ENCODE measurements at places on chromosomes 1 and 21.

DNA sequence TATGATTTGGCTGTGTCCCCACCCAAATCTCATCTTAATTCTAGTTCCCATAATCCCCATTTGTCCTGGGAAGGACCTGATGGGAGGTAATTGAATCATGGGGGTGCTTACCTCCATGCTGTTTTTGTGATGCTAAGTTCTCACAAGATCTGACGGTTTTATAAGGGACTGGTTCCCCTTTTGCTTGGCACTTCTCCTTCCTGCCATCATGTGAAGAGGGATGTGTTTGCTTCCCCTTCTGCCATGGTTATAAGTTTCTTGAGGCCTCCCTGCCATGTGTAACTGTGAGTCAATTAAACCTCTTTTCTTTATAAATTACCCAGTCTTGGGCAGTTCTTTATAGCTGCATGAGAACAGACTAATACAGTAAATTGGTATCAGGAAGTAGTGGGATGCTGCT is 114.1 kb downstream of the ZNF648 start:
- no peak for DNase-seq

DNA sequence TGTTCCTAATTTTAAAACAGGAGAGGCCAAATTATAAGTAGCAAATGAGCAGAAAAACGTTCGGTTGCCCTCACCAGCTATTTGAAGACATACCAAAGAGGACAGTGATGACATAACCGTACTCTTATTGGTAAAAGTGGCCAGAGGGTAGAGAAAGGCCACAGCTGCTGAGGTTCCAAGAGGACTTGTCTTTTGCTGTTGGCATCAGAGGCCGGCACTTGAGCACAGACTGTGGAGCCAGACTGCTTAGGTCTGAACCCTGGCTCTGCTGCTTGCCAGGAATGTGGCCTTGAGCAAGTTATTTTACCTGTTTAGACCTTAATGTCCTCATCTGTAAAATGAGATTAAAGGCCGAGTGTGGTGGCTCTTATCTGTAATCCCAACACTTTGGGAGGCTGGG is 14.9 kb downstream of the ETV3L start:
- DNase-seq, result no peak

- DNase-seq, result no peak
Measured at GRCh38 chr1:116478621-116479020, 92.2 kb downstream of the CD58 start.

DNA sequence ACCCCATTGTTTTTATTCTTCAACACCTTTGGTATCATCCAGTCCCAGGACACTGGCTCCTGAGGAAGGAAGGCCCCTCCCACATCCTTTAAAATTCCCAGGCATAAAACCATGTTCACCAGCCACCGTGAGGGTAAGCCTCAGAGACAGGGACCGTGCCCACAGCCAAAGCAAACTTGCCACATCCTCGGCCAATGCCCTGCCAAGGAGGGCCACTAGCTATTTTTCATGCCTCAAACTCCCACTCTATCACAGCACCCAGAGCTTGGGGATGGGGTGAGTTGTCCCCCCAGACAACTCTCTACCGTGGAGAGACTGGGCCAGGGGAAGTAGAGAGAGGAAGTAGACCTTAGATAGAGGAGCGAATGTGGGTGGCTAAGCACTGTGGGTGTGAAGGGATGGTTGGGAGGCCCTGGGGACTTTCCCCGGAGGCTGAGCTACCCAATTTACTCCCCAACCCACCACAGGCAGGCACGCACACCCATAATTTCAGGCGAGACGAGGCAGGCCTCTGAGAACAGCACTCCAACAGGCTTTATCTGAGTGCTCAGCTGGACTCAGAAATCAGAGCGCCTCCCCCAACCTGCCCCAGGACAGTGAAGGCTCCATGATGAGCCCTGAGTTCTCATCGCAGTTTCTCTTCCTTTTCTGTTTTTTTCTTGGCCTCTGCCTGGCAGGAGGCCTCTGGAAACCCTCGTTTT is 15.9 kb upstream of the BTG2 start:
- DNase-seq, result no peak

- DNase-seq, result no peak
Measured at GRCh38 chr1:22628698-22629444, 7.6 kb upstream of the C1QA start.

- DNase-seq, result no peak
Measured at GRCh38 chr1:193189442-193190095, 3.2 kb upstream of the B3GALT2 start.

DNA sequence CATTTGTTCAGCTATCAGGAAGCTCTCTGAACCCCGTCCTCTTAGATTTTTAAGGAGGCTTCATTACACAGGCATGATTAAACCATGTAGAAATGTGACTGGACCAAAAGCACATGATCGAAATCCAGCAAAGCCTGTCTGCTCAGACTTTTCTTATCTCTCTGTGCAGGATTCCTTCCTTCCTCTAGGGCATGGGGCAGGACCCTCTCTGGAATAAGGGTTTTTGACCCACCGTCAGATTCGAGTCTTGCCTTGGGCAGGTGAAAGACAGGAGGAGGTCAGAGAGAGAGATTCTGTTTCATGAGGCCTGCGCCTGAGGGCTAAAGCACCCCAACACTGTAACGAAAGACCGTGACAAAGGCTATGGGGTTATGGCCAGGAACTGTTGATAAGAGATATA is 136.8 kb downstream of the RHOU start:
- no peak for DNase-seq

DNA sequence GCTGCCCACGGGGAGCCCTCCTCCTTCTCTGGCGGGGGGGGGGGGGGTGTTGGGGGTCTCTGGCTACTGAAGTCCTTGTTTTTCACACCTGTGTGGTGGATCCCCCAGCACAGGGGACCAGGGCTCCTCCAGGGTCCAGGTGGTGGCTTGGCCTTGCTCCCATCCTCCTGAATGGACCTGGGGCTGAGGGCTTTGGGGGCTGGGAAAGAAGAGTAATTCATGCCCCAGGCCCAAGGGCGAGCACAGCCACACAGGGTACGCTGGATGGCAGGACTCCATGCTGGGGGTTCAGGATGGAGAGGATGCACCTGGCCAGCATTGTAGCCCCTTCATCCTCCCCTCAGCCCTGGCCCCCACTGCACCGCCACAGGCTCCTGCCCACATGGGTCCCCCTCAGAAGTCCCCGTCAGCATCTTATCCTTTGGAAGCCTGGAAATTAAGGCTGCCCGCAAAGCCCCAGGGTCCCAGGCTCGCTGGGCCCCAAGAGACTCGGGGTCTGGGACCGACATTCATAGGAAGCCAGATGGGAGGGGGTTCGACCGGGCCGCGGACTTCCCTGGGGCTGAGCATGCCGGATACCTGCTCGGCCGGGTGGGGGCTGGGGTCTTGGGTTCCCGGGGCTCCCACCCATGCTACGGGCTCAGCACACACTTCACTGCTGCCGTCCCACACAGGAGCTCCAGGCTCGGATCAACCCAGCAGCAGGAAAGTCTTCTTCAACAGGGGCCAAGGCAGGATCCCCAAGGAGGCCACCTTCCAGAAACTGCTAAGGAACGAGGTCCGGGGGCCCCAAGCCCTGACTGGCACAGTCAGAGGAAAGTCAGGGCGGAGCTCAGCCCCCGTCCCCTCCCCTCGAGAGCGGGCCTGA is 49.0 kb upstream of the ACTRT2 start:
- no peak for DNase-seq

- no peak for DNase-seq
Measured at GRCh38 chr21:27975514-27975913, 1008.6 kb upstream of the ADAMTS5 start.

- DNase-seq, result no peak
Measured at GRCh38 chr21:42125571-42126544, 54.7 kb downstream of the UMODL1 start.

DNA sequence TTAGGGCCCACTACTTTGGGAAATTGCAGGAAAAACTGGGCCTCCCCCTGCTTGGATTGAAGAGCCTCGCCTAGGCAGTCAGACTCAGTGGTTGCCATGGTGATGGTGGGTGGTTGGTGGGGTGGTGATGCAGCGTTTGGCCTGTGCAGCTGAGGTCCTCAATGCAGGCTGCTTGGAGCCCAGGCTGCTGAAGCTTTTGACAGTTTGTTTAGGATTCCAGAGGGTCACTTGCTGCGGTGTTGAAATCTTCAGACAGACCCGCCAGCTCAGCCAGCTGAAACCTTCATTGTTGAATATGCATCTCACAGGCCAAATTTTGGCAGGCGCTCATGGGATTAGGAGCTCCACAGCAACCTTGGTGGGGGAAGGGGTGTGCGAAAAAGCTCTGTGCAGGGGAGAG is 67.9 kb downstream of the CACNA1E start:
- no peak for DNase-seq

- DNase-seq, result no peak
Measured at GRCh38 chr1:65626003-65626402, 166.7 kb upstream of the PDE4B start.

DNA sequence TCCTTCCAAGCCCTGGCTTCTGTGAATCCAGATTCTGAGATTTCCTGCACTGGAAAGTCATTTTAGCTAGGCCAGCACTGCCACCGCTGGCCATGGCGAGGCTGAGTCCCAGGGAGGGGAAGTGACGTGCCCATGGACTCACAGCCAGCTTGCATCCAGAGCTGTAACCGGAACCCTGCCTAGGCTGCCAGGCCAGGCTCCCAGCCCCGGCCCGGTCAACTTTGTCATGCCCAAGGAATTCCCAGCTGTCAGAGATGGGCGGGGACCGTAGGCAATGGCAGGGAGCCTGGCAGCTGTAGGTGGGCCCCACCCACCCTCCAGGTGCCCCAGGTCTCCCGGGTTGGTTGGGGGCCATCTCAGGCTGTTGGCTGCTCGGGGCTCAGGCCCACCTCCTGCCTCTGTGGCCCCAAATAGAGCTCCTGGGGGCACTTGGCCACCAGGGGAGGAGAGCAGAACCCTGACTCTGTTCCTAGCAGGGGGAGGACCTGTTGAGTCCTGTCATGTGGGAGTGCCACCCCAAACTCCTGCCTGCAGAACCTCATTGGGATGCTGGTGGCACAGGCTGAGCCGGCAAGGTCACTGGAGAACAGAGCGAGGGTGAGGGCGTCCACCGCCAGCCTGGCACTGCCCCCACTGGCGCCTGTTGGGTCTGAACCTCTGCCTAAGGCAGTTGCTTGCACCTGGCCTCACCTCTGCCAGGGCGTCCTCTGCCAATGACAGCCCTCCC is 57.8 kb downstream of the FOXO6 start:
- DNase-seq, result no peak

DNA sequence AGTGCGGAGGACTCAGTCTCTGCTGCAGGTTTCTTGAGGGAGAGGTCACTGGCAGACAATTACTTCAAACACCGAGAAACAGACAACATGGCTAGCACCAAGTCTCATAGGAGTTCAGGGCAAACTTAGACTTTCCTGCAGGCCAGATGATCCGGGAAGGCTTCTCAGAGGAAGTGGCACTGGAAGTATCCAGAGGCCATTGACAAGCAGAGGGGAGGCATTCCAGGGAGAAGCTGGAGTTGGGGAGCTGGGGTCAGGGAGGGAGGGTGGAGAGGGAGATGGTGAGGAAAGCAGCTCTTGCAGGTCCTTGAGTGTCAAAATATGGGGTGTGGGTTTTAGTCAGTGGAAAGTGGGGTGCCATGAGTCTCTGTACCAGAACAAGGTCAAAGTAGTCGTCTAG is 147.9 kb downstream of the KAZN start:
- no peak for DNase-seq

- DNase-seq, result no peak
Measured at GRCh38 chr1:223714849-223715603, 2.7 kb downstream of the CAPN2 start.
